ENCODE measurements at places on chromosomes 1 and 21.
A peak's percentile ranks its signal among the peaks of the same experiment; 100 is the strongest.

GRCh38 chr1:17696417-17697301, 58.5 kb upstream of the ACTL8 start:
- DNase-seq: peak; percentile 28

- DNase-seq: no peak
Measured at GRCh38 chr21:41778930-41779600, 12.2 kb upstream of the RIPK4 start.

- DNase-seq: no peak
Measured at GRCh38 chr1:30663596-30664091, 59.7 kb downstream of the MATN1 start.

- no peak for DNase-seq
Measured at GRCh38 chr1:226492426-226493137, 56.0 kb upstream of the STUM start.

DNA sequence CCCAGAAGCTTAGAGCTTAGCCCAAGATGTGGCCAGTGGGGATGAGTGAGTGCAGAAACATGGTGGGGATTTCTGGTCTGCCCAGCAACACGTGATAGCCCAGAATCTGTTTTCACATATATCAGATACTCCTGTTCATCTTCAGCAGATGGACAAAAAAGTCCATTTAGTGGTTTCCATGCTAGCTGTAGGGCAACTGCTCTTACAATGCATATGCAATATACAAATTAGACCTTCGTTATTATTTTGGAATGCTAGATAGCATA, 96.9 kb upstream of the SGIP1 start:
- no peak for DNase-seq

All from skin of body (tissue), 3 donors.